ENCODE measurements at places on chromosomes 11 and 22.

DNA sequence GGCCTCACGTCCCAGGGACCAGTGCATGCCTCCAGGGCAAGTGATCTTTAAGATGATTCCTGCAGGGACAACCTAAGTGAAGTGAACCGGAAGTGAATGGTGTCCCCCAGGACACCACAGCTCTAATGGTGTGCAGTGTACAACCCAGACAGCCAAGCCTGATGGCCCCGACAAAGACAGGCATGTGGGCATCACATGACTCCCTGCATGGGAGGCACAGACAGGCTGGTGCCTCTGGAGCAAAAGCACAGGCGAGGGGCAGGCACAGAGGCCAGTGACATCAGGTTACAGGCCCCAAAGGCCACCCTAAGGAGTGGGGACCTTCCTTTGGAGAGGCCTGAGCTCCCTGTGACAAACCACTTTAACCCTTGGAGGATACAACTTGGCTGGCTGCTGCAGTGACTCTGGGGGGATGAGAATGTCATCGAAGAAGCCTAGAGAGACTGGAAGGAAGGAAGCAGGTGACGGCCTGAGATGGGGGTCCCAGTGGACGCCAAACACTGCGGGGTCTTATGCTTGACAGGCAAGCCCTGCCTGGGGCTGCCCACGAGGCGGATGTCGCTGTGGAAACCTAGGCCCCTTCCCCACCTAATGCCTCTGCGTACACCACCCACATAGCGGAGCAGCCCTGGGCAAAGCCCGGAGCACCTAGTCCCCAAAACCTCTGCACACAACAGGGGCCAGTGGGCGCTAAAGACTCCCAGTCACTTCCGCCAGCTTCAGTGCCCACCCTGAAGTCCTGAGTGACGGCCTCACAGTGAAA, 12.4 kb downstream of the POLR3H start:
- DNase-seq = no peak

- peak; percentile 86 for DNase-seq
Observed at GRCh38 chr11:133927690-133928627, 28.8 kb downstream of the IGSF9B start.

GRCh38 chr11:2579315-2580060, 120.3 kb downstream of the KCNQ1OT1 start:
- DNase-seq = no peak

DNA sequence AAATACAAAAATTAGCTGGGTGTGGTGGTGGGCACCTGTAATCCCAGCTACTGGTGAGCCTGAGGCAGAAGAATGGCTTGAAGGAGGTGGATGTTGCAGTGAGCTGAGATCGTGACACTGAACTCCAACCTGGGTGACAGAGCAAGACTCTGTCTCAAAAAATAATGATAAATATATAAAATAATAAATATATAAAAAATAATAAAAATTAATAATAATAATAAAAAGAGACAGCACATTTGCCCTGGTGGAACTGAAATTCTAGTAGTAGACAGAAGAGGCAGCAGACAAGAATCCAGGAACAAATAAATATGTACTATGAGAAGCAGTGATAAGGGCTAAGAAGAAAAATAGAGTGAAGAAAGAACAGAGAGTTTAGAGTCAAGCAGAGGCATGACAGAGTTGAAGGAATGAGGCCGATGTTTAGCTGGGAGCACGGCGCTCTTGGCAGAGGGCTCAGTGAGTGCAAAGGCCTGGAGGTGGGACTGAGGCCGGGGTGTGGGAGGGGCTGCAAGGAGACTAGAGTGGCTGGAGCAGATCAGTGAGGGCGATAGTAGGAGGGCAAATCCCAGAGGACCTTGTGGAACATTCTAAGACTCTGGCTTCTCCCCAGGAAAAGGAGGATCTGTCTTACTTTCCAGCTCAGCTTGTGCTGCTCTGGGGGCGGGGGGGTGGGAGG, 410.3 kb downstream of the MN1 start:
- peak; percentile 23 for DNase-seq

GRCh38 chr22:44437216-44438055, 60.6 kb downstream of the RTL6 start:
- peak; percentile 32 for DNase-seq

DNA sequence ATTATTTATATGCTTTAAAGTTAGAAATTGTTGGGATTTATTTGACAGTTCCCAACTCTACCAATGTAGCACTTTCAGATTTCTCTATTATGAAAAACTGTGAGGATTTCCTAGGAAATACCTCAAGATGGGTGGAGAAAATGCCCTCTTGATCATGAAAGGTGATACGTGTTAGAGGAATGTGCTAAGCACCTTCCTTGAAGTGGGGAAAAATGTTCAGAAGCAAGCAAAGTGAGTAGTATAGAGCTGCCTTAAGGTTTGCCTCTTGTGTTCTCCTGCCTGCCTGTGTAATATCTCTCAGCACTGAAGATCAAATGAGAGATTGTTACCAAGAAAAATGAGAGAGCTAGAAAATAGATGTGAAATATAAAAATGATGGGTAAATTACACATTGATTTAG, 58.2 kb downstream of the YAP1 start:
- no peak for DNase-seq

- DNase-seq = no peak
Observed at GRCh38 chr11:94141511-94142307, 13.1 kb downstream of the PANX1 start.

- no peak for DNase-seq
Observed at GRCh38 chr11:61071208-61071681, 31.0 kb upstream of the CD5 start.

DNA sequence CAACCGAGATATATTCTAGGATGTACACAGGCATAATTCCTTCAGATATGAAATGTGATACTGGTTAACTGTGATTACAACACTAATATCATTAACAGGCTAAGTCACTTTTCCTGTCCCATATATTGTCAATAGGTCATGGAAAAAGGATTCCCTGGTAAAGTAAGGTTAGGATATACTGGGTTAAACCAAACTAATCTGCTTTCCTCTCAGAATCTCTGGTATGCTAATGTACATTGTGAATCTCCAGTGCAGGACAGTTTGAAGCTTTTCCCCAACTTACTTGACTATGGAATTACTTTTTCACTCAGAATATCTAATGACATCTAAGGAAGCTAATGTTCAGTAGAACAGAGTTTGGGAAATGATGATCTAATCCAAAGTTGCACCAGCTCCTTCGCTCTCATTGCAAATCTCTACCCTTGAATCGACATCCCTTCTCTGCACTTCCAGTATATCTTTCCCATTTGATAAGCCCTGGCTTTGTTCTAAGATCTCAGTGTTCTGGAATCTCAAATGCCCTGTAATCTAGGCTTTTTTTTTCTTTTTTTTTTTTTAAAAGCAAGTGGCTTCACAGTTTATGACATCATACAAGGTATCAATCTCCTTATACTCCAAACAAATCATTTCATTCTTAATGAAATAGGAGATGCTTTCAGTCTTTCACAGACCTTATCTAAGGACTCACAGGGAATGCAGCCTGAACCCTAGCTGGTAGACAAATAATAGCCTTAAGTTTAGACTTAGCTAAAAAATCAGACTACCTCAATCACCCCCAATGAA, 43.8 kb downstream of the COPB1 start:
- DNase-seq = no peak

DNA sequence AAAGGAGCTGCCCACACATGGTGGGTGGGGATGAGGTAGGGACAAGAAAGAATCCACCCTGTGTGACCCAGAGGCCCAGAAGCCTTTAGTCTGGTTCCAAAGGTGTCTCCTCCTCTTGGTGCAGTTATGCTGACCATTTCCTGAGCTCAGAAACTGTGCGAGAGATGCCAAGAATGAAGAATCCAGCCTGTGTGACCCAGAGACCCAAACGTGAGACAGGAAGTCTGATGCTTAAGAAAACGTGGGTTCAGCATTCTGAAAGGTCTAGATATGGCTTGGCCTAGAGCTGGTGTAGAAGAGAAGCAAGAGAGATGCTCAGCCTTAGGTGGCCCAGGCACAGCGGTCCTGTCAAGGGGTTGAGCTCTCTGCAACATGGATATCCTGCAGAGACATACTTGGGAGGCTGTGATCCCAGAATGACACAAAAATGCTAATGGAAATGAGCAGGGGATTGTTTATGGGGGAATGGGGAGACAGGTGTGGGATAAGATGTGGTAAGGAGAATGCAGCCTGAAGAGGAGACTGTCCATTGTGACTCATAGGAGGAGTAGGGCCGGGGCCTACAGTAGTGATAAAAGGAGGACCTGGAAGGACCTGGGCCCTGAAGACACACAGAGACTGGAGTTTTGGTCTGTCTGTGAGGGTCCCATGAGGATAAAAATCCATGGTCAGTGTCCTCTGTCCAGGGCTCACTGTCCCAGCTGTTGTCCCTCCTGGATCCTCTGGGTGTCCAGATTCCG, 79.0 kb downstream of the ZNF280B start:
- DNase-seq = no peak

GRCh38 chr11:113465786-113466185, 9.4 kb downstream of the DRD2 start:
- DNase-seq = no peak

GRCh38 chr11:130703489-130704190, 212.6 kb downstream of the SNX19 start:
- DNase-seq = no peak

- DNase-seq = no peak
Observed at GRCh38 chr22:23691748-23692423, 1.1 kb downstream of the RGL4 start.

DNA sequence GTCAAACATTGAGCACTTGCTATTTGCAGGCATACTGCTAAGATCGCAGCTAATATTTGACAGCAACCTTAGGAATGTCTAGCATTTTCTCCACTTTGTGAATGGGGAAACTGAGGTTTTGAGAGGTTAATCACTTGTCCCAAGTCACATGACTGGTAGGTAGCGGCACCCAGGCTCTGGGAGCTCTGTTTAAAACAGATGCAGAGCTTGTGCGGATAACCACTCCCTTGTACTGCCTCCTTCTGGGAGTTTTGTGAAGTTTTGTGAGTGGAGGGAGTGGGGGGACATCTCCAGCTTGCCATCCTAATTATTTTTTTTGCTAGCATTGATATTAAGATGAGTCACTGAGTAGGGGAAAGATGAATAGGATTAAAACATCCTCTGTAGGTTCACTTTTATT, 134.7 kb downstream of the GRIK4 start:
- DNase-seq = no peak

GRCh38 chr22:48494968-48495750, 1332.5 kb downstream of the BRD1 start:
- peak; percentile 14 for DNase-seq

DNA sequence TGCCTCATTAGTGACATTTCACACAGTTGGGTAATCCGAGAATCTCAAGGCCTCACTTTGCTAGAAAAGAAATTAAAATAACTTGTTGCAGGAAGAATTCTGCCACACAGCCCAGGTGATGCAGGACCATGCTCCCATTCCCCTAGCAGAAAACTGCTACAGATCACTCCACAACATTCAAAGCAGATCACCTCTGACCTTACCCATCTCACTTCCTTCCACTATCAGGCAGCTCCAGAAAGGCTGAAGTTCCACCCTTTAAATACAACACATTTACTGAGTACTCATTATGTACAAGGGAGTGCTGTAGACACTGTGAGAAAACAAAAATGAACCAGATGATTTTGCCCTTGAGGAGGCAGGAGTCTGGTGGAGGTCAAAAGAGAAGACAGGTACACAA, 231.0 kb downstream of the TTC28 start:
- no peak for DNase-seq

GRCh38 chr22:20624161-20624616, 116.8 kb downstream of the MED15 start:
- DNase-seq = no peak

GRCh38 chr11:47348859-47349258, 3.6 kb downstream of the MYBPC3 start:
- peak; percentile 54 for DNase-seq

GRCh38 chr22:49398115-49398514, 429.6 kb downstream of the BRD1 start:
- no peak for DNase-seq

DNA sequence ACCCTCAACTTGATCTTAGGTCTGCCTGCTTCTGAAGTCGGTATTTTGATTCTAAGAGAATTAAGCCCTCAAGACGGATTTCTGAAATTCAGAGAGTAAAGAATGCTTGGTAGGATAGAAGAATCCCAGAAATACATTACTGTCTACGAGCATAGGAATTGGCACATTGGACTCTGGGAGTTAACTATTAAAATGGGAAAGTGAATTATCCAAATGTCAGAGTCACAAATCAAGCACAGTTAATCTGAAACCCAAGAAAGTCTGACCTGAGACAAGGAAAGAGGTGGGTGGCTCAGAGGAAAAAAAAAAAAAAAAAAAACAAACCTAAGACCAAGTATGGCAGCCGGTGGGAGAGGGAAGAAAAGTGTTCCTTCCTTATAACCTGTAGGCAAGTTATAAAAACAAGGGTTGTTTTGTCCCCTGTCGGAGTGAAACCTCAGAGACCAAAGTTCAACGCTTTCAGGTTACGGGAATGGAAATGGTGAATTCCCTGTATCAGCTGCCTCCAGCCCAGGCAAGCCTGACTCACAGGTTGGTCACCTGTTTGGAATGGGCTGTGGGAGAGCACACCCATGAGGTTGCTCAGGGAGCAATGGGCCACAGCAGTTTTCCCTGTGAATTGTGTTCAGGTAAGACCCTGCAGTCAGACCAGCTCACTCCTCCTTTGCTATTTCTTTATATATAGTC, 139.0 kb downstream of the ETS1 start:
- DNase-seq = peak; percentile 85

DNA sequence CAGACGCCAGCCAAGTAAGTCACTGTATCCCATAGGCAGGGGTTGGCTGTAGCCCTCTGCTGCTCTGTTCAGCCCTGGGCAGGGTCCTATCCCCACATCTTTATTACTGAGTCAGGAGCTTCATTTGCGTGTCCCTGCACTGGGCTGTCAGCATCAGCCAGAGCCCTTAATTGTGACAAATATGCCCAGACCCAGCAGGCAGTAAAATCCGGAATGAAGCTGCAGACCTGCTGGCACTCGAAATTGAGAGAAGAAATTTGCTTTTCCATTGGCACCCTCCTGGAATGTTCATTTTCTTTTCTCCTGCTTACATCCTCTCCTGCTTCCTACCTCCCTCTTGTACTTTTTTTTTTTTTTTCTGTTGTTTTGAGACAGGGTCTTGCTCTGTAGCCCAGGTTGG, 43.8 kb downstream of the CEP164 start:
- no peak for DNase-seq

DNA sequence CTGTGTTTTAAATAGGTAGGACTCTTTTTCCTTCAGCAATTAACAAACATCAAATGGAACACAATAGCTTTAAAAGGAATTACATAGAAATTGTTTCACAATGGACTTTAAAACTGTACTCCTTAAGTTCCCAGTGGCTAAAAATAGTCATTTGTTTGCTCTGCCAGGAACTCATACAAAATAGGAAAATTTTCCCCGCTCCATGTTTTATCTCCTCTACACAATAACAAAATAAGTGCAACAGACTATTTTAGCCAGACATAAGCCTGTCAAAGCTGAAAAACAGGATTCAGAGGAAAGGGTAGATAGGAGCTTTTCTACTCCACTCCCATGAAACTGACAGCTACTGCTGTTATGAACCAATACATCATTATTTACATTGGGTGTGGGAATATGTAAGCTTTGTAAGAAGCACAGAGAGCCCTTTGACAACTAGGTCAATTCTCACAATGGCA, 90.1 kb downstream of the STK33 start:
- DNase-seq = no peak
